Activated CD8-positive, alpha-beta memory T cell treated with anti-CD3 and anti-CD28 coated beads for 1 hour (primary cell): ENCODE measurements at places on chromosomes 3 and 15.

- DNase-seq = no peak
Observed at GRCh38 chr3:69999140-70000027, at the start of gene SAMMSON. Gene SAMMSON (plus strand): TSS chr3:69999733.

DNA sequence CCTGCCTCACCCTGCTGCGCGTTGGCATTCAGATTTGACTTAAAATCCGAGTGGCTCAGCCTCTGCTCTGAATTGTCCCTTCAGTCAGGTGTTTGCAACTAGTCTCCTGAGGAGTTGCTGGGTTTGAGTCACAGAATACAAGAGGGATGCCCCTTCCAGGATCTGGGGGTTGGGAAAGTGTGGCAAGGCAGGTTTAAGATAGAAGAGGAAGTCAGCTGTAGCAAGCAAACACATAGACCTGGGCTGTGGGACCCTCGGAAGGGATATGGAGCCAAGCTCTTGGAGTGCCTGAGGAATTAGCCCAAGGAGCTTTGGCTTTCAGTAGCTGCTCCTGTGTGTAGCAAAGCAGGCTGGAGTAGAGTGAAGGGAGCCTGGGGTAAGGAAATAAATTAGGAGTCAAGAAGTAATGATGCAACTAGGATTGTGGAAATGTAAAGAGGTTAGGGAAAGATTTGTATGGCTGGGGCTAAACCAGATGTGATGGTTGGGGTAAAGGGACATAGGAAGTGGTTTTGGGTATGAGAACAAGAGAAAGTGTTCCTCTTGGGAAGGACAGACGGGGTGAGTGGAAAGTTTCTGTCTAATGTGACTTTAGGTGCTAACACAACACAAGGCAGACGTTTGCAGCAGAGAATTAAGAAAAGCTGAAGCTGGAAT is 41.2 kb downstream of the RAB7A start:
- no peak for DNase-seq

- DNase-seq = peak; percentile 31
Observed at GRCh38 chr15:90059208-90059985, 42.9 kb downstream of the IDH2 start.

GRCh38 chr3:64856977-64857516 is 169.2 kb upstream of the ADAMTS9 start:
- DNase-seq = no peak

GRCh38 chr3:99505200-99505599 is 133.2 kb upstream of the COL8A1 start:
- no peak for DNase-seq

GRCh38 chr3:31729082-31729481 is 196.4 kb downstream of the STT3B start:
- DNase-seq = no peak

GRCh38 chr3:188241072-188241471 is 87.1 kb downstream of the LPP start:
- no peak for DNase-seq

- no peak for DNase-seq
Observed at GRCh38 chr15:45703670-45704328, 69.0 kb downstream of the SQOR start.

- no peak for DNase-seq
Observed at GRCh38 chr3:157354254-157354653, 82.4 kb upstream of the PTX3 start.

GRCh38 chr15:37370941-37371340 is 270.6 kb upstream of the MEIS2 start:
- no peak for DNase-seq

DNA sequence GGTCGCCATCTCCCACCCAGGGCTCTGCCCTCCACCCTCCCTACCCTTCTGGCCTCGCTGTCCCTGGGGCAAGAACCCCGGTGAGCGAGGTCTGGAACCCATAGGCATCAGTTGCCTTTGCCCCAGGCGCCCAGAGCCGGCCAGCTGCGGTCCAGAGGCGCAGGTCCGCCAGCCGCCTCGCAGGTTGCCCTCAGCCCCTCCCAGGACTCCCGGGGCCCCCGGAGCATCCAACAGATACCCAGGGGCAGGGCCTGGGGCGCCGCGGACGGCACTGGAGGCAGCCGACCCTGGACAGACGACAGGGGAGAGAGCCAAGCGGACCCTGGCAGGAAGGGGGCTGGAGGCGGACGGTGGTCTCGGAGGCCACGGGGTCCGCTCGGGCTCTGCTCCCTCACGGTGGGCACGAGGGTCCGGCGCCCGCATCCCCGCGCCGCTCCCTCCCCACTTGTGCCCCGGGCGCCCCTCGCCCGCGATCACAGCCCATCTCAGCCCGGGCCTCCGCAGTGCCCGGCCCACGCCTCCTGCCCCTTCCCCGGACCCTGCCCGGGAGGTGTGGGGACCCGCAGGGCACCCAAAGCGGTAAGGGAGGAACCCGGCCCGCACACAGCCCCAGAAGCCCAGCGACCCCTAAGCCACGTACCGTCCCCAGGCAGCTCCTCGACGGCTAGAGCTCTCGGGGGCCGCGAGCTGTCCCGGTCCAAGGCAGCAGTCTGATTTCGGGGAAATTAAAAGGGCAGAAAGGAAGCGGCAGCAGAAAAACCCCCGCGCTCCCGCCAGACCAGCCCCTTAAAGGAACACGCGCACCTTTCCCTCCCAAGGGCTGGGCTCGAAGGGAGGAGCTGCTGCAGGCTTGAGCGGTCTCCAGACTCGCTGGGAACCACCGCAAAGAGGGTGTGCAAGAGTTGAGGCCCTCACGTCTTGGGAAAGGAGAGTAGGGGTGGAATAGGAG is at the start of gene HAPLN3:
TSS of gene HAPLN3 (minus strand) at position 726 of the 949 bp plus-strand sequence. CDS start 8,246 bp downstream, outside the sequence.
- peak; percentile 37 for DNase-seq

- no peak for DNase-seq
Observed at GRCh38 chr3:38966811-38967692, 84.7 kb downstream of the SCN11A start.

GRCh38 chr3:66092175-66092995 is 53.7 kb upstream of the MAGI1 start:
- DNase-seq = no peak

DNA sequence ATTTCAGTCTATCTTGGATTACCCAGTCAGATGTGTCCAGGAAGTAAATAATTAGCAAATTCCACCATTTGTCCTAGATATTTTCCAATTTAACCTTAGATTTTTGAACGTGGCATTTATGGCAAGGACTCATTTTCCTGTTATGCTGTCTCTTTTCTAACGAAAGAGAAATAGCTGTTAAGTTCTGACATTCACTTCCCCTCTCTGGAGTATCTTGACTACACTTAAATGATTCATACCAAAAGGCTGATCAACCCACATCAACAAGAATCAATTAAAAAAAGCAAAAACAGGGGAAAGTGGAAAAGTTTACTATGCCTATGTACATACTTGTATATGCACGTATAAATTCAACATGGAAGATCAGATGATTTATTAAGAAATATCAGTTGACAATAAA is 149.9 kb downstream of the FRMD5 start:
- no peak for DNase-seq

DNA sequence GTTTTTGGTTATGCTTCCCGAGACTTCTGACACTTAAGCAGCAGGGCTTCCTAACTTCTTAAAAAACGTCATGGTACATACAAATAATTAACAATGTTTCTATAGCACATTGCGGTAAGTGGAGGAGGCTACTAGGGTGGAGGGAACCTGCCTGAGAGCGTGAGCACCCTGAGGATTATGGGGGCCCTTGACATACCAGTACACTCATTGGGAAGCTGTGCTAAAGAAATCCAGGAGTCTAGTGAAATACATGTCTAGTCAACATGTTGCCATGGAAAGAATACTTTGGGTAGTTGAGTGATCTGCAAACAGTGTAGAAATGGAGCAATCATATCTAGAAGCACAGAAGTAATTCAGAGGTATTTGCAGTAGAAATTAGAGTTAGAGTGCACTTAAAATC is 39.2 kb upstream of the MAPKBP1 start:
- no peak for DNase-seq

GRCh38 chr3:145906755-145907154 is 254.2 kb downstream of the PLOD2 start:
- DNase-seq = no peak

DNA sequence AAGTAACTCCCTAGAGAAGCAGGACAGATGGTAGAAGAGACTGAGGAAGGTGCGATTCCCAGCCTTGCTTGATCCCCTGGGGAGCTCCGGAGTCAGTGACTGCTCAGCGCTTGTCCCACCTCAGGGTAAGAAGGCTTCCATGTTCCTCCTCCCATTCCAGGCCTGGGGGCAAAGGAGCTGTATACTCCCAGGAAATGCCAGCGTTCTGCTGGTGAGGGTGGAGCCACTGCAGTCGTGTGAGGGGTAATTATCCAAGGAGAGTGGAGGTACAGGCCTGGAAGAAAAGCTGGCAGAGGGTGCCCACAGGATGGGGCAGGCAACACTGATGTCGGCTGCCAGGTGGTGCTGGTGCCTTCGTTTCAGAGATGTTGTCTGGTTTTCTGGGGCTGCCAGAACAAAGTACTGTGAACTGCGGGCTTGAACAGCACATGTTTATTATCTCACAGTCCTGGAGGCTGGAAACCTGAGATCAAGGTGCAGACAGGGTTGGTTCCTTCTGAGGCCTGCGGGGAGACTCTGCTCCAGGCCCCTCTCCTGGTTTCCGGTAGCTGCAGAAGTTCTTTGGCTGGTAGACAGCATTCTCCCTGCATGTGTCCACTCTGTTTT is 12.1 kb upstream of the APBA2 start:
- no peak for DNase-seq

DNA sequence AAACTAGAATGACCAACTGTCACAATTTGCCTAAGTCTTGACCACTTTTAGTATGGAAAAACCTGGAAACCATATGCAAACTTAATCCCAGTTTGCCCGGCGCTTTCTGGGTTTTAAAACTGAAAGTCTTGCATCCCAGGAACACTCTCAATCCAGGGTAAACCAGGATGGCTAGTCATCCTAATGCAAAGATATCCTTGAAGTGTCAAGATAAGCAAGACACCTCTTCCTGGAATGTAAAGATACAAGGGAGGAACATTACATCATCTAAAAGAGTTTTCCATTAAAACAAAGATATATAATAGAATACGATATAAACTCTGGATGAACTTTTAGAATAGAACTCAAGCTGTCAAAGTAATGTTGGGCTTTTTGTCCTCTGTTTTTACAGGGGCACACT is 188.5 kb downstream of the MAGI1 start:
- no peak for DNase-seq

DNA sequence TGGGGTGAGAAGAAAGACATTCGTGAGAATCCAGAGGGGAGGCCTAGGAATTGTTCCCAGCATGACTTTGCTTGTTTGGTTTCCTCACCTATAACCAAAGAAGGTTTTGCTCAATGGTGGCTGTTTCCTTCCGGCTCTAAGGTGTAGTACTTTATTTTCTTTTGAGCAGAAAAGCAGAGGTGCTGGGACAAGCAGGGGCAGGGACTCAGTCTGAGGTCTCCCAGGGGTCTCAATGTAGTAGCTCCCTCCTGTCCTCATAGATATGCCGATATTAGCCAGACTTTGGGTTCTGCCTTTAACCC is 41.6 kb downstream of the ZBTB38 start:
- DNase-seq = no peak

GRCh38 chr3:54355800-54356199 is 233.4 kb downstream of the CACNA2D3 start:
- DNase-seq = no peak

DNA sequence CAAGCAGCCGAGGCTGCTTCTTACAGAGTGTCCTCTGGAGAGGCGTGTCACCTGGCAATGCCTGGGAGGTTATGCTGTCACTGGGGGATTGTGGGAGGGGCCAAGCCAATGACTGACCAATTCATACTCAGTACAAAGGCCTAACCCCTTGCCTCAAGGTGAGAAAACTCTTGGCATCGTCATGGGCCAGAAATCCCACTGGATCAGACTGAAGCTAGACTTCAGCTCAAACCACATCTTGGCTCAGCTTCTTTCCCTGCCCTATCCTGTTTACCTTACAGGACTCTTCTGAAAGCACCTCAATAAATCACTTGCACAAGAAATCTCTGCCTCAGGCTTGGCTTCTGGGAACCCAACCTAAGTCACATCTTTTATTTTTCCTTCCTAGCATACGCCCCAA is 9.5 kb downstream of the ANAPC13 start:
- no peak for DNase-seq

GRCh38 chr15:31279221-31280045 is 47.2 kb upstream of the KLF13 start:
- no peak for DNase-seq

DNA sequence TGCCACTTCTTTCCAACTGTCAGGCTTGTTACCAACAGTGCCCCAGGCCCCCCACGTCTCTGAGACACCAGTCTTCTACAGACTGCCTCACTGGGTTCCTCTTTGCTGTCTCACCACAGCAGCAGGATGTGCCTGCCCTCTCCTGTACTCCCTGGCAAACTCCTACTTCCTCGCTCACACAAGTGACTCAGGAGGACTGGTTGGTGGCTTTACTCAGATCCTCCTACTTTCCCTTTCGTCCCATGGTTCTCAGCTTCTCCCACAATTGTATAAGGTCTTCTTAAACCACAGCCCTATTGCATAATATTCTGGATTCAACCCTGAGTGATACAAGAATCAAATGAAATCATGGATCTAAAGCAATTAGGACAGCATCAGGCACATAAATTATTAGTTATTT is 246.6 kb upstream of the PROK2 start:
- no peak for DNase-seq

DNA sequence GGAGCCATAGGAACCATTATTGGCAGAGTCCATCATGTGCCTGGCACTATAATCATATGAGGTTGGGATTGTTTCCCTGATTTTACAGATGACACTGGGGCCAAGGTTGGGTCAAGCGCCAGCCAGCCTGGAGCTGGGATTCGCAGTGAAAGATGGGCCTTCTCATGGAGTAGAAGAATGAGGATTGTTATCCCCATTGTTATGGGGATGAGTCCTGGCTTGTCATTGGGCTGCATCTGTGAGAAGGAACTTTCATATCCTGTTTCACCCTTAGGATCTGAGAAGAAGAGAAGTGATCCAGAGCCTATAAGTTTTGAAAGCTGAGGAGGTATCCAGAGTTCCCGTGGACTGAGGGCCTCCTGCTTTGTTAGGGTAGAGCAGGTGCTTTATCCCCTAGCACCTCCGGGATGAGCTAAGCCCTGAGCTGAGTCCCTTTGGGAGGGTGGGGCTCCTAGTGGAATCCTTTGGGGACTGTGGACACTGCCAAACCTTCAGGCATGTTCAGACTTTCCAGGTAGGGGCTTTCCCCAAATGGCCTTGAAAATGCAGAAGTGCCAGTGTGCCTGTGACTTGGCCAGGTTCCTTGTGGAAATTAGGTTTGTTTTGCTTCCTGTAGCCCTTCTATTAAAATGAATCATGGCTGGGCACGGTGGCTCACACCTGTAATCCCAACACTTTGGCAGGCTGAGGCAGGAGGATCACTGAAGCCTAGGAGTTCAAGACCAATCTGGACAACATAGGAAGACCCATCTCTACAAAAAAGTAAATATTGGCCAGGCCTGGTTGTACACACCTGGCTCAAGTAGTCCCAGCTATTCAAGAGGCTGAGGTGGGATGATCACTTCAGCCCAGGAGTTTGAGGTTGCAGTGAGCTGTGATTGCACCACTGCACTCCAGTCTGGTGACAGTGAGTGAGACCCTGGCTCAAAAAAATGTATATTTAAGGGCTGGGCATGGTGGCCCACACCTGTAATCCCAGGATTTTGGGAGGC is 30.2 kb upstream of the BSN start:
- DNase-seq = no peak

GRCh38 chr15:99911816-99912215 is 178.6 kb upstream of the LYSMD4 start:
- no peak for DNase-seq
